GOT3 (cell line): ENCODE measurements at places on chromosomes 4 and X.

DNA sequence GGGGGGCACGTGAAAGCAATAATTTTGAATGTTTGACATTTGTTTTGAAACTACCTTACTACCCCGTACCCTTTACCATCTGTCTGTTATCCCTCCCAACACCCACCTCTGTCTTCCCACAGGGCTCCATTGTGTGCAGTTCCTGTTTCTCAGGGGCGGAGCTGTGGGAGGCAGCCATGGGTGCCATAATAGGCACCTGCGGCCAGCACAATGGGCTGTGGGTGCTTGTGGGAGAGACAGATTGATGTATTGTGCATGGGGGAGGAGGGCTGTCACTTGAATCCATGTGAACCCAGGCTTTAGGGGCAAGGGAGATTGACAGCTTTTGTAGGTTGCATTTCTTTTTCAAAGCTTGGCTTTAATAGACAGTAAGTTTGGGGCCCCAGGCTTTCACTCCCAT lies 122.6 kb upstream of the CXorf66 start:
- no peak for DNase-seq

- DNase-seq: no peak
Observed at GRCh38 chr4:29853833-29854232, 866.3 kb upstream of the PCDH7 start.

GRCh38 chrX:17778997-17779396 lies 41.7 kb downstream of the SCML1 start:
- no peak for DNase-seq

DNA sequence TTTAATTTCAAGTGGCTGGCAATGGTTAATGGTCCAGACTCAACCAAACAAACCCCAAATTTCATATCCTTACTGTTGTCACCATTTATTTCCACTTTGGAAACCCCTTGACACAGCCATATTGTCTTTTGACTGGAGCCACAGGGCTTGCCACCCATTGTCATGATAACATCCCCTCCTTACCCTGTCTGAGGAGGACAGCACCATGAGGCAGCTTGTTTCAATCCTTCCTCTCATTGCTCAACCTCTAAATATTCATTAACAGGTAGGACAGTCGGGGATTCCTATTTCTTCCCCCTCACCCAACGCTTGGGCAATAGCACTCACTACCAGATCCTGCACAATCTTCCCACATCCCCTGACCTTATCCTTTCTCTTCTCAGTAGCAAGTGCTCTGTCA lies 92.1 kb downstream of the CEP135 start:
- DNase-seq: no peak

DNA sequence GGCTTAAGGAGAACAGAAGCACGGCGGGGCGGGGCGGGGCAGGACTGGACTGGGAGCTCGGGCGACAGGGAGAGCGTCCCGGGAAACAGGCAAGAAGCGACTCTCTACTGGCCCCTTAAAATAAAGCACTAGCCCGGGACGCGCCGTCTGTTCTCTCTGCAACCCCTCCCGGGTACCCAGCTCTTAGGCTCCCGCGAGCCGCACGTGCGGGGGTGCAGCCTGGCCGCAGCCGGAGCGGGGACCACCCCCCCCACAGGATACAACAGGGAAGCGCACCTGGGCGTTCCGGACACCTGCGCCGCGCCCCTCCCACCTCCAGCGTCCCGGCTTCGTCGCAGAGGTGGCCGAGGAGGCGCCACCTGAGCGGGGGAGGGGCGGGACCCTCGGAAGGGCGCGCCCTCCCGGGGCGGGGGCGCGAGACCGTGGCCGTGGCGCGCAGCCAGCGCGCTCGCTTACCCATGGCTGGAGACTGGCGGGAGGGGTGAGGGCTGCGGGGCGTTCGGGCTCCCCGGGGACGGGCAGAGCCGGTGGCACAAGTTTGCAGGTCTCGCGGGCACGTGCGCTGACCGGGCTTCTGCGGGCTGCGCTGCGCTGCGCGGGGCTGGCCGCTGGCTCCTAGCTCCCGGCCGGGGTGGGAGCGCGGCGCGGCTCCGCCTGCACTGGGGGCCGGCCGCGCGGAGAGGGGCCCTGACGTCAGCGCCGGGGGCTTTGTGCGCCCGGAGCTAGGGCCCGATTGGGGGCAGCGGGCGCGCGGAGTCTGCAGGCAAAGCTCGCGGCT lies 91.5 kb downstream of the GEMIN8 start:
- DNase-seq: no peak

- peak; percentile 4 for DNase-seq
Observed at GRCh38 chr4:86452924-86453531, 93.2 kb upstream of the MAPK10 start.

GRCh38 chr4:175827516-175827915 lies 15.5 kb upstream of the GPM6A start:
- DNase-seq: no peak

DNA sequence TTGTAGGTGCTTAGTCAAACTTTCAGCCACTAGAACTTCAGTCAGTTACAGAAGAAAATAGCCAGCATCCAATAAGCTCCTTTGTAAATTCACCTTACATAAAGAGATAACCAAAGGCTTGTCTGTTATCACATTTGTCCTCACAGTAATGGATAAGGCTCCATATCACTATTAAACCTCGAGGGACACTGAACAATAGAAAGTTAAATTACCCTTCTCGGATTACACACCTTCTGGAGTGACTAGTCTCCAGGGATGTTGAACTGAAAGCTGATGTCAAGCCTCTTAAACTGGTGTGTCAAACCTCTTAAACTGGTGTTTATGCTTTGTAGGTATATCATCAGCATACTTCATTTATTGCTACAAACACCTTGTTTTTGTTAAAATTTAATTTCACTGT lies 639.0 kb downstream of the CENPC start:
- DNase-seq: no peak

GRCh38 chrX:45202171-45202570 lies 1.5 kb upstream of the DIPK2B start:
- DNase-seq: no peak

DNA sequence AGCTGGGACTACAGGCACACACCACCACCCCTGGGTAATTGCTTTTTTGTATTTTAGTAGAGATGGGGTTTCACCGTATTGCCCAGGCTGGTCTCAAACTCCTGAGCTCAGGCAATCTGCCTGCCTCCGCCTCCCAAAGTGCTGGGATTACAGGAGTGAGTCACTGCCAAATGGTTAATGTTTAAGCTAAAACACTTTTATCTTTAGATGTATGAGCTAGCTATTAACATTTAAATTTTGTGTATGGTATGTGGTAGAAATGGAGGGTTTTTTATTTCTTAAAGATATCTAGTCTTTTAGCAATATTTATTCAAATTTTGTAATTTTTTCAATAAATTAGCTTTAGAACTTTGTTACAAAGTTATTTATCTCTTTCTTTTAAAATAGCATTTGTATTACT lies 1659.8 kb upstream of the ADGRL3 start:
- DNase-seq: no peak

DNA sequence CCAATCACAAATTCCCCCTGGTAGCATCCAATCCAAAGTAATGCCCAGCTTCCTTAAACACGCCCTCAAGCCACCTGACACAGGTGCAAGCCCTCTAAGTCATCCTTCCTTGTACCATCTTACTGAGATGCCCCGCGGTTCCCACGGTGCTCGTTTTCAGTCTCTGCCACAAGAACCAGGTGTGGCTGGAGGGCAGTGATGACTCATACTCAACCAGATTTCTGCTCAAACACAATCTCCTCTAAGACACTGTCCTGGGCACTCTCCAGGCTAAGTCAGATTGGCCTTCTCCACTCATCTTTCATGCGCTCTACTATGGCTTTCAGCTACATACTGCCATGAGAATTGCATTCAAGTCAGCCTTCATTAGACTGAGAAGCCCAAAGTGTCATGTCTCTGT lies 3.5 kb downstream of the SH3KBP1 start:
- no peak for DNase-seq

DNA sequence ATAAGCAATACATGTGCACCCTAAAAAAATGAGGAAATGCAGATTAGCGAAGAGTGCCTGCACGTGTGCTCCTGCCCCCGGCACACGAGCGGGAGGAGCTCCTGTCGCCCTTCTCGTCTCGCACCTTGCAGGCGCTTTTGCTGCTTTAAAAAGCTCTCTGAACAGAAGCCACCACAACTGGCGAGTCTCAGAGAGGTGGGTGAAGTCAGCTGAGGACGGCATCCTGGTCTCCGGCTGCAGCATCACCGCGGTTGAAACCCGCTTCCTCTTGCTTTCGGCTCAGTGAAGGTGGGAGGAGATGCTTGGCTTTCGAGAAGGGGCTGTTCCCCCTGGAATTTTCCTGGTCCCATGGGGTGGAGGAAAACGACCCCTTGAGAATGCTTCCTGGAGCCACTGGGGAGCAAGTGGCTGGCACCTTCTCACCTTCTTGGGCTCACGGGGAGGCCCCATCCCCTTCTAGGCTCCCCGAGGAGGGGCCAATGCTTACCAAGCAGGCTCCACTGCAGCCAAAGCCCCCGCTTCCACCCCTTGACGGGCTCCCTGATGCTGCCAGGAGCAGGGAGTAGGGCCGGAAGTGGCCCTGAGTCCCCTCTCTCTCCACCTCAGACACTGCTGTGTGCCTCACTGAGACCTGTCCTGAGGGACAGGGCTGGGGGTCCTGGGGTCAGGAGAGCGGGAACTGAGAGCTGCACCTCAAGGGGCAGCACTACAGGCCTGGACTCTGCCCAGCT lies 29.2 kb upstream of the MXD4 start:
- no peak for DNase-seq

DNA sequence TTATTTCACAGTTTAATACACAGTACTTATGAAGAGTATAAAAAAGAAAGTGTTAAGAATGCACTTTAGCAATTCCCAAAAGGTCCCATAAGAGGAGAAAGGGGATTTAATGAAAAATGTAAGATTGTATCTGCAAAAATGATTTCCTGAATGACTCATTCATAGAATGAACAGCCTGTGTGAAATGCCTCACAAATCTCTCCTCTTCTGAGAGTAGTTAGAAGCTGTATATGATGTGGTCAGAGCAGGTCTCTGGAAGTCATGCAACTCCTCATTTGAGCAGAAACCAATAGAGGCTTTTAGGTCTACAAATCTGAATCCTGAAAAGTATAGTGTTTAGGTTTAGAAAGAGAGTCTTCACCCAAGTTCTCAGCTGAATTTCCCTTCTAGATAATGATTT lies 381.3 kb upstream of the INTU start:
- DNase-seq: no peak
